ENCODE measurements at places on chromosomes 4 and X. TPM values are rescaled to one million over a fixed set of nuclear protein-coding genes. Genes with fewer than 3 reads are reported as not detected.

DNA sequence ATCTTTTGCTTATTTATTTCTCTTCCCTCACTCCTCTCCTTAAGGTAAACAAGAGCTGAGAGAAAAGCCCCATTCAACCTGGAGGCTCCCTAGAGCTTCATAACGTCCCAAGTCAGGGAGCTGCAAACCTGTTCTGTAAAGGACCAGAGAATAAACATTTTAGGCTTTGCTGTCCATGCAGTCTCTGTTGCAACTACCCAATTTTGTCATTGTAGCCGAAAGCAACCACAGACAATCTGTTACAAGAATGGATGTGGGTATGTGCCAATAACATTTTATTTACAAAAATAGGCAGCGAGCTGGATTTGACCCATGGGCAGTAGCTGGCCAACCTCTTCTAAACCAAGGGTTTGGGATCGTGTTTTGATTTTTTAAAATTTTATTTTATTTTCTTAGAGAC is 71.3 kb upstream of the TBL1X start:
- DNase-seq, result no peak
- H3K27me3 ChIP-seq, result no peaks in the 10 kb centered on the region
- H3K36me3 ChIP-seq, result no peaks in the 10 kb centered on the region
- no peaks in the 10 kb centered on the region for H3K4me1 ChIP-seq

DNA sequence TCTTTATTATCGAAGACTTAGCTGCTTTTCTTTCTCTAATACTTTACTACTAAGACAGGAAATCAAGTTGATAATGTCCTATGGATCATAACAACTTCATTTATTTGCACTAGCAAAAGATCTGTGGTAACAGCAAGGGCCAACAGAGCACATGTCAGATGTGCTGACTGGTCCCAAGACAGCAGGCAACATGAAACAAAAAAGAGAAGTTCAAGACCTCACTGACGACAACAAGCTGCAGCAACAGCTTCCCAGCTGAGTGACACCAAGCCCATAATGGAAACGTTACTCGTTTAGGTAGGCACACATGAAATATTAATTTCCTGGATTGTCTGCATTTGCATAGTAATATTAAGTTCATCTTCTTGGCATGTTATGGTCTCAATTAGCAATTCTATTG is 126.9 kb downstream of the UNC5C start:
- H3K4me1 ChIP-seq, result no peaks in the 10 kb centered on the region
- DNase-seq, result no peak
- H3K27ac ChIP-seq, result no peak overlapping the region
- no peak overlapping the region for H3K4me3 ChIP-seq

DNA sequence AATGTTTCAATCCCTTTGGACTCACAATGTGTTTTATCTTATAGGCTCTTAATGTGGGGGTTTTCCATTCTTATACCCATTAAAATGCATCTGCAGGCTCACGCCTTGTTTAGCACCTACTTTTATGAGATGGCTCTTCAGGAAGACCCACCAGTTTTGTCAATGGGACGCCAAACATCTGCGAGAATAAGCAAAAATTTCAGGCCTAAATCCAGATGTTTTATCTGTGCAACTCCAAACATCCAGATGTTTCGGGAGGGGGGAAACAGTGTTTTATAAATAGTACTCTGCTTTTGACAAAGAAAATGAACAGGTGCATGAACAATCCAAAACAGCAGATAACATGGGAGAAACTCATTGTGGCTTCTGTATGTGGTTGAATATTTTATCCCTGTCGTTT is 342.8 kb downstream of the DHX15 start:
- no peak overlapping the region for H3K27ac ChIP-seq
- no peak for DNase-seq
- no peaks in the 10 kb centered on the region for H3K36me3 ChIP-seq

- DNase-seq, result no peak
- no peaks in the 10 kb centered on the region for H3K27me3 ChIP-seq
- peak overlapping the region; percentile 76 for H3K27ac ChIP-seq
- H3K4me3 ChIP-seq, result peak overlapping the region; percentile 28
- no peaks in the 10 kb centered on the region for H3K36me3 ChIP-seq
- peaks cover 2% of the 10 kb centered on the region for H3K4me1 ChIP-seq
Measured at GRCh38 chr4:154559494-154560418, 3.1 kb upstream of the FGB start.

DNA sequence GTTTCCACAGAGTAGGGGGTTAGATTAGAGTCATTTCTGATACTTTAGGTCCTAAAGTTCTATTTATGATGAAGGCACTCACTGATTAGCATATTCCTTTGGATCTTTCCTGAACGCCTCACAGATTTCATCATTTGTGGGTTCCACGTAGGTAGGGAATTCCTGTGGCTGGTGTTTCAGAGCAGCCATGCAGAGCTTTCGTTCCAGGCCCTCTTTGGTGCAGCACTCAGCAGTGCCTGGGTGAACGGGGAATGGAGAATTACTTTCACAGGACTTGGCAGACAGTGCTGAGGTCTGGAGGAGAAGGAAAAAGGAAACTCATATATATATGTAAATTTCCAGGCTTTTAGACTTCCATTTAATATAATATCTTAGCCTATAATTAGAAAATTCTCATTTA is 18.5 kb downstream of the GC start:
- H3K4me1 ChIP-seq, result peaks cover 14% of the 10 kb centered on the region
- H3K27ac ChIP-seq, result no peak overlapping the region

DNA sequence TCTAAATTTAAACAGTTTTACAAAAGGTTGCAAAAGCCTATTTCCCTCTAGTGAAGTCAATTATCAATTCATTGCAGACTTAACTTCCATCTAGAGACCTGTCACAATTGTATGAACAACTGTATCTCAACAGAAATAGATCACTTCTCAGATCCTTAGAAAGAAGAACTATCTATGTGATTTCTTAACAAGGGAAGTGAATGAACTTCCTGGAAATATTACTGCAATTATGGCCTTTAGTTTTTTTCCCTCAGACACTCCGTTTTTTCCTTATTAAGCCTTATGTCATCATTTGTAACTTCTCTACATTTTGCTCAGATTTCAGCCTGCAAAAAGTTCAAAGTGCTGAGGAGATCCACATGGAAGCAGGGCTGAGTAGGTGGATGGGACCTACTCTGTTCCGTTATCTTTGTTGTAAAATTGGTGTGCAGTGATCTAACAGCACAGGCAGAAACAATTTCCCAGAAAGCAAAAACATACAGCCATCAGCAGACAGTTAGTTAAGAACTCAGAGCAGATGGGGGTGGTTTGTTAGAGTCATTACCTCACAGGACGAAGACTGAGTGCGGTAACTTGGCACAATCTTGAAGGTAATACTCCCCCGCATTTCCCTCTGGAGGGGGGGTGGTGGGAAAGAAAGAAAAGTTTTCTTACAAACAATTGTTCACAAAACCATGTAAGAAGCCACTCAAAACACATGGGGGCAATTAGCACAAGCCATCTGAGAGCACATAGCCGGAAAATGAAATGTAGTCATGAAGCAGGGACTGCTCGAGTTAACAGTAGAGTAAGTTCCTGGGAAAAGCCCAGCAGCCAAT is 112.3 kb downstream of the NYX start:
- DNase-seq, result no peak
- no peaks in the 10 kb centered on the region for H3K27me3 ChIP-seq

GRCh38 chr4:52914051-52914605 is 52.0 kb downstream of the RASL11B start:
- no peak for DNase-seq
- H3K27ac ChIP-seq, result no peak overlapping the region
- no peak overlapping the region for H3K4me3 ChIP-seq
- peaks cover 10% of the 10 kb centered on the region for H3K4me1 ChIP-seq
- H3K36me3 ChIP-seq, result no peaks in the 10 kb centered on the region

DNA sequence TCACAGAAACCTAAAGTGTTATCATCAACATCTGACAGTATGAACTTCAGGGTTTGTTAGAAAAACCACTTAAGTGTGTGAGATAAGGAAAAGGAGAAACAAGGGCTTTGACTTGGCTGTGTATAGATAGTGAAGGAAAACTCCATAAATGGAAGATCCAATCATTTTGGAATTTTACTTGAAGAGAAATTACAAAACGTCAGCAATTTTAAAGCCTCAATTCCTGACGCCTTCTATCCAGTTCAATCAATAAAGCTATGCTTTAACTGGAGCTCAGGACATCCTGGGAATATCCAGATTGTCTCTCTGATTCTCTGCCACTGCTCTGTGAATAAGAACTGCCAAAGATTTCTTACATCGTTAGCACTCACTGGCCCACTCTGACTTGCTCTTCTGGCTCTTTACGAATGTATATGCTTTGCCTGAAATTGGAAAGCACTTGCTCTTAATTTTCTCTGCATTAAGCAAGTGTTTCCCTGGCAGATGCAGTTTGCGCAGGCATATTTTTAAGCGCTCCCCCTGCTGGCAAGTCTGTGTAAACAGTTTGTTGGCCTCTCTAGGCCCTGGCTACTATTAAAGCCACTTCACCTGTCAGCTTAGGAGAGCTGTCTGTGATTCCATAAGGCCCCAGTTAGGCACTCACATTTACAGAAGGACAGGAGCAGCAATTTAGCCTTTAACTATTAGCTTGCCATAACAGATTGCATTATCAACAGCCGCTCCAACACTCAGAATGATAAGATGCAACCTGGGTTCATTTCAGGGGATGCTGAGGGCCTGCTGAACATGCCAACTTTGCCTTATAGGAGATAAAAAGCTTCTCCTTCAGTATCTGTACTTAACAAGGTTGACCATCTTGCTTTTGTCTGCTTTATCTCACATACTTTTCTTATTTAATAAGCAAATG is 251.4 kb upstream of the DDX53 start:
- DNase-seq, result peak; percentile 37
- peaks cover 3% of the 10 kb centered on the region for H3K27me3 ChIP-seq
- H3K4me1 ChIP-seq, result no peaks in the 10 kb centered on the region
- H3K27ac ChIP-seq, result no peak overlapping the region

DNA sequence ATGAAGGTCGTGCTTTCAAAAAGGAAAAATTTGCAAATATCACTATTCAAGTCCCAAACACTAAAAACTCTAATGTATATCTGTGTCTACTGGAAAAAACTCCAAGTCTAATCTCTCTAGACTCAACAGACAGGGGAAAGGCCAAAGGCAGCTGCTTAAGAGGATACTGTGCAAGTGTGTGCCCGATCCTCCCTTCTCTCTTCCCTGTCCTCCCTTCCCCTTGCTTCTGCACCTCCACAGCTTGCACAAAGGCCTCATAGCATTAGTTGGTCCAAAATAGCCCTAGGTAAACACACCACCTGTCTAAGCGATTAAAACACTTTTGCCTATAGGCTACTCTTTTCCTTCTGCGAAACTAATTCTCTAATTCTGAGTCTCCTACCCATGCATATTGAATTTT is 10.6 kb downstream of the C4orf54 start:
- H3K27ac ChIP-seq, result no peak overlapping the region
- peaks cover 14% of the 10 kb centered on the region for H3K4me1 ChIP-seq
- H3K4me3 ChIP-seq, result no peak overlapping the region
- DNase-seq, result no peak
- no peaks in the 10 kb centered on the region for H3K27me3 ChIP-seq

GRCh38 chrX:132425744-132426318 is 63.0 kb downstream of the MBNL3 start:
- no peaks in the 10 kb centered on the region for H3K27me3 ChIP-seq
- H3K27ac ChIP-seq, result no peak overlapping the region
- H3K4me1 ChIP-seq, result no peaks in the 10 kb centered on the region
- no peak for DNase-seq

DNA sequence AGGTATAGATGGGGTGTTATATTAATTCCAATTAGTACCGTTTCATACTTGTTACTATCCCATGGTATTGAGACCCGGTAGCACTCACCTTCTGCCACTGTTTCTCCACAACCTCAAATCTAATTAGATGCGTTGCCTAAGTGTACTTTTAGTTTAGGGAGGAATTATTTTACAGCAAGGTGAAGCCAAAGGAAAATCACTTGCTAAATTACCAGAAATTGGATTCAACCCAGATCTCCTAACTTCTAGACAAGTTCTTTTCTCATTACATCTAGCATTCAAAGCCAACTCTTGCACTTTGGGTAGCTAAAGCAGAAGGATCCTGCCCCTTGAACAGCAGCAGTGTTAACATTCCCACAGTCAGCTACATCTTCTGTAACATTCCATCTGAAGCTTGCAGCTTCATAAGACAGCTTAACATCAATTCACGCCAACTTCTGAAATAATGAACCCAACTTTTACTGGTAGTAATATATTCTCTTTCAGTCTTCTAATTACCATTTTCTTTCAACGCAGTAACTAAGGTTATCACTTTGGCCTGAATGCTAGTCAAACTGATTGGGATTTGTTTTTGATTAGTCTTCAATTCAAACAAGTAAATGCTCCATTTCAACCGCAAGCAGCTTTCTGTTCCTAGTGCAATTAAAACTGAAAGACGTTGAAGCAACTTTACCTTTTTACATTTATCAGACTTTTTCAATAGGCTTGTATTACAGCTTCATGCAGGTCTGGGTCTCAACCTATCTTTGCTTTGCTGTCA is 934 bp upstream of the SEC31A start:
- no peaks in the 10 kb centered on the region for H3K36me3 ChIP-seq
- peaks cover 25% of the 10 kb centered on the region for H3K4me1 ChIP-seq
- peak overlapping the region; percentile 83 for H3K4me3 ChIP-seq
- DNase-seq, result no peak
- no peaks in the 10 kb centered on the region for H3K27me3 ChIP-seq

DNA sequence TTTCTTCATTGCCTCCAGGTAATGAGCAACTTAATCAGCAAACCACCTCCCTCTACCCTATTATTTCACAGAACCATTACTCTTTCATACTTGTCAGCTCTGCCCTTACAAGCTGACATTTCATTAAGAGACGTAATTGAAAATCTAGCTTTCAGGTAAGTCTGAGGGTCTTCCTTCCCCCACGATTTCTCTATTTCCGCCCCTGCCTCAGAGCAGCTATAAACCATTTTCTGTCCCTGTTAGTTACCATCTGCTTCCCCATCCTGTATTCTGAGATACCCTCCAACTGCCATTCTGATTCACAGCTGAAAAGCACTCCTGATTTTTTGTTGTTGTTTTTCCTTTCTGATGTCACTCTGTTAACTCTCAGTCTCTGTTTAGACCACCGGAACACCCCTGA is 37.1 kb downstream of the SH3RF1 start:
- no peak overlapping the region for H3K27ac ChIP-seq
- no peaks in the 10 kb centered on the region for H3K27me3 ChIP-seq

ASB9 gene
- 3.1 TPM for polyA plus RNA-seq

- no peaks in the 10 kb centered on the region for H3K4me1 ChIP-seq
- H3K4me3 ChIP-seq, result no peak overlapping the region
- no peaks in the 10 kb centered on the region for H3K27me3 ChIP-seq
- no peaks in the 10 kb centered on the region for H3K36me3 ChIP-seq
Measured at GRCh38 chr4:113869743-113870375, 108.3 kb upstream of the CAMK2D start.

DNA sequence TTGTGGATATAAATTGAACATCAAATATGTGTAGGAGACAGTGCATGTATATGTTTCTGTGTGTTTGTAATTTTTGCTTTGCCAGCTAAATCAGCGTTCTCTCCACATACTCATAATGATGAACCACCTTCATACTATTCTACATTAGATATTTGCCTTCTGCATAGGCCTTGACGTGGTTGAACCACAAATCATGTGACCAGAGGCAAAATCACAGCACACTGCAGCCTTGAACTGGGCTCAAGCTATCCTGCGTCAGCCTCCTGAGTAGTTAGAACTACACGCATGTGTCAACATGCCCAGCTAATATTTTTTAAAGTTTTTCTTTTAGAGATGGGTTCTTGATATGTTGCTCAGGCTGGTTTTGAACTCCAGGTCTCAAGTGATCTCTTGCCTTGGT is 9.5 kb downstream of the UBQLN2 start:
- peaks cover 6% of the 10 kb centered on the region for H3K4me1 ChIP-seq
- H3K27me3 ChIP-seq, result no peaks in the 10 kb centered on the region
- H3K27ac ChIP-seq, result no peak overlapping the region
- no peak overlapping the region for H3K4me3 ChIP-seq
- no peaks in the 10 kb centered on the region for H3K36me3 ChIP-seq
